ENCODE measurements at places on chromosomes 3 and 15. TPM values are rescaled to one million over a fixed set of nuclear protein-coding genes. Genes with fewer than 3 reads are reported as not detected.

- H3K36me3 ChIP-seq = peaks cover 86% of the 10 kb centered on the region
- no peaks in the 10 kb centered on the region for H3K27me3 ChIP-seq
- no peak for DNase-seq
- H3K27ac ChIP-seq = no peak overlapping the region
- H3K4me3 ChIP-seq = no peak overlapping the region
These were observed 85.0 kb downstream of the TGFBR2 start for GRCh38 chr3:30691249-30691880.

DNA sequence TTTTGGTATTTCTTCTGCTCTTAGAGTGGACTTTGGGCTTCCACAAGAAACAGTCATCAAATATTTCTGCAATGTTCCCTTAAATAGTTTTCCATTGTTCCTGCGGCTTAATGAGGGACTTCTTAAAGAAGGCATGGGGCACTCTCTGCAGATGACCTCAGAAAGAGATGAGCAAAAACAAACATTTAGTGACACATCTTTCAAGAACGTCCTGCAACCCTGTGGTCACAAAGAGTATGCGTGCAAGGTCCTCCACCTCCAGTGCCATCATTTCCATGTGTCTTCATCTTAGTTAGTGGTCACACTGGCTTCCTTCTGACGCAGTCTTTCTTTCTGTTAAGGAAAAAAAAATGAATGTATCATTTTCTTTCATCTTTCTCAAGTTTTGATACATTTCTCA, 56.2 kb downstream of the GREM1 start:
- DNase-seq = no peak
- H3K4me3 ChIP-seq = no peak overlapping the region
- no peaks in the 10 kb centered on the region for H3K27me3 ChIP-seq

ALDH1A2 gene
- 1.2 TPM for total RNA-seq

DNA sequence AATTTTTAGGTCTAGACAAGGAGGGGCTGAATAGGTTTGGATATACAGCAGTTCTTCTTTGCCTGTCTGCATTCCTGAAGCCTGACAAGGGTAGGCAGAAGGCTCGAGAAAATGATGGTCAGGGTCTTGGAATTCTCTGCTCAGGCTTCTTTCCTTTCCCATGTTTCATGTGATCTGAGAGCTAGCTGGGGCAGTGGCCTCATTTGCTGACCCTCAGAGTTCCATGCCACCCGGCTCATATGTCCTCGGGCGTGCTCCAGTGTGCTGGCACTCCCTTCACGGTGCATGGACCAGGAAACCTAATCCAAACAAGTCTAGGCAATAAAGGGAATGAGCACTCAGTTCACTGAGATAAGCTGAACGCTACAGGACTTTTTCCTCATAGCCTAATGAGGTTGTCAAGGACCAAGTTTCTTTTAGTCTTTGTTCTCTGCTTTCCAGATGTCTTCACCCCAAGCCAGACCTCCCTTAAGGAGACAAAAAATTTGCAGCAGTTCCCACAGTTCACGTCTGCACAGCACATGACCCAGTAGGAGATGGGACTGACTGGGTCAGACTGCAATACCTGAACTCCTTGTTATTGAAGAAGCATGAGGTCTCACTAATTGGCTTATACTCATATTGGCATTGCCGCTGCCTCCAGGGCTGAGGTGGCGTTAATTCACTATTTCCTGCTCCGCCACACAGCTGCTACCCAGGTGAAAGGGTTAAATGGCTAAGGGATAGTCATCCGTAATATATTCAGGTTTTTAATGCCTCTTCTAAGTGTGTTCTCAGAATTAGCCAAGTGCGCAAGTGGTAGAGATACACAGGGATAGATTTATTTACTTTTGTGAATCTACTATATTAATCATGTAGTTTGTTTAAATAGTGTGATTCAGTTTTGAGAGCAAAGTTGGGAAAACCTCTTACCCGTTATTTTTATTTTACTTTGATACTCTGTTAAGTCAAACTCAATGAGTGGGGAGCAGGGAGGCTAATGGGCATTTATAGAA, 15.3 kb upstream of the RTP4 start:
- H3K36me3 ChIP-seq = no peaks in the 10 kb centered on the region
- peaks cover 21% of the 10 kb centered on the region for H3K27me3 ChIP-seq
- no peak for DNase-seq
- no peak overlapping the region for H3K4me3 ChIP-seq
- H3K4me1 ChIP-seq = no peaks in the 10 kb centered on the region

GRCh38 chr3:13166243-13167063, 93.2 kb upstream of the IQSEC1 start:
- H3K4me1 ChIP-seq = no peaks in the 10 kb centered on the region
- H3K36me3 ChIP-seq = no peaks in the 10 kb centered on the region
- H3K27ac ChIP-seq = no peak overlapping the region
- no peak for DNase-seq
- H3K4me3 ChIP-seq = no peak overlapping the region

- peaks cover 63% of the 10 kb centered on the region for H3K36me3 ChIP-seq
- H3K27me3 ChIP-seq = no peaks in the 10 kb centered on the region
- no peak for DNase-seq
- H3K27ac ChIP-seq = peak overlapping the region; percentile 84
- H3K4me3 ChIP-seq = no peak overlapping the region
- peaks cover 45% of the 10 kb centered on the region for H3K4me1 ChIP-seq
These were observed 9.1 kb downstream of the LINS1 start for GRCh38 chr15:100592898-100593297.

CORO2B gene
- 0.41 TPM for total RNA-seq

DNA sequence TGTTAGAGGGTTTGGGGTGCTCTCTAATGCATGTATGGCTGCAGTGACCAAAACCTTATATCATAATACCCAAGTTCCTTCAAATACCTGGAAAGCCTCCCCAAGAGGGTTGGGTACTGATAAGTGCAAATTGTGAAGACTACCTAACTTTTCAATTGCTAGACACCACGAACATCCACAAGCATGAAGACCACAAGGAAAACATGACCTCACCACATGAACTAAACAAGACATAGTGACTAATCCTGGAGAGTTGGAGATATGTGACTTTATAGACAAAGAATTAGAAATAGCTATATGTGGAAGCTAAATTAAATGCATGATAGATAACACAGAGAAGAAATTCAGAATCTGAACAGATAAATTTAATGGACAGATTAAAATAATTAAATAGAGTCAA, 23.9 kb upstream of the AADACL2 start:
- H3K27me3 ChIP-seq = no peaks in the 10 kb centered on the region
- no peak overlapping the region for H3K27ac ChIP-seq
- no peaks in the 10 kb centered on the region for H3K4me1 ChIP-seq
- no peak overlapping the region for H3K4me3 ChIP-seq
- DNase-seq = no peak

DNA sequence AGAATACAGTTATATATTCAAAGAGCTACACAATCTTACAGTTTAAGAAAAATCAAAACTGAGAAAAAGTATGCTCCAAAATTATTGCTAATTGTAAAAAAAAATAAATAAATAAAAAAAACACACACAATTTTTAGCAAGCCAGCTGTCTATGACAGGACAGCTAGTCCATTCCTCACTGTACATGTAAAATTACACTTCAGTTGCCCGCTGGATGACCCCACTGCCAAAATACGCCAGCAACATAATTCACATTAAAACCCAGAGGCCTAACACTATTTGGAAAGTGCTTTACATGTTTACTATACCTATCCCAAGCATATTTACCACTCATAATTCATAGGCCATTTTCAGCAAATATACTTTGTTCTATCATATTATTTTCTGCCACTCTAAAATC, 5.8 kb downstream of the MYO9A start:
- peaks cover 23% of the 10 kb centered on the region for H3K4me1 ChIP-seq
- no peak overlapping the region for H3K4me3 ChIP-seq
- DNase-seq = no peak
- no peak overlapping the region for H3K27ac ChIP-seq
- peaks cover 8% of the 10 kb centered on the region for H3K27me3 ChIP-seq

GRCh38 chr3:151612115-151612514, 121.6 kb upstream of the AADACL2 start:
- H3K4me1 ChIP-seq = no peaks in the 10 kb centered on the region
- H3K27me3 ChIP-seq = no peaks in the 10 kb centered on the region
- H3K27ac ChIP-seq = no peak overlapping the region
- DNase-seq = no peak
- H3K36me3 ChIP-seq = no peaks in the 10 kb centered on the region
